ENCODE measurements at places on chromosomes 6 and 20.

DNA sequence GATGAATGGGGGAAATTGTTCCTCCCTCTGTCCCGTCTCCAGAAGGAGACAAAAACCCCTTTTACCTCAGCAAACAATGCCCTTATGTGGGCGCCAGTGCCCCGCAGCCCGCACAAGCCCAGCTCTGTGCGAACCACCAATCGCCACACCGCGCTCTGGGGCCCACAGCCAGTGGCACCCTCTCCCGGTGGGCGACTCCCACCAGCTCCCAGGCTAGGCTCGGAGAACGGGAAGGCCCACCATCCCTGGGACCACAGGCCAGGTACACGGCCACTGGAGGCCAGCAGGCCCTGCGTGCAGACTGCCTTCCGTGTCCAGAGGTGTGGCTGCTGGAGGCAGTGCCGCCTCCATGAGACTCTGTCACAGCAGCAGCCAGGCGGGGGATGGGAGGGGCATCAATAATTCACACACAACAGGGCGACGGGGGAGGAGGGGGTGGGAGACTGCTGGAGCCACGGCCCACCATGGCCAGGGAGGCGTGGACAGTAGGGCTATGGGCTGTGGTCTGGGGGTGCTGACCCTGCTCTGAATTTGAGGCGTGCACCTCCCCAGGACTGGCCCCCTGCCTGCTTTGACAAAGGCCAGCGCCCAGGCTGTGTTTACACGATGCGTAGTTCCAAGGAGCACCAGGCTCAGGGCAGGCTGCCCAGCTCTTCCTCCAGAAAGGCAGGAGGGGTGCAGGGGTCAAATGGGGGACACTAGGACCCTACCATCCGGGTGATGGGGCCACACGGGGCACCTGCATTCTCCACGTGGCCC, 105.7 kb downstream of the ASXL1 start:
- DNase-seq = no peak

DNA sequence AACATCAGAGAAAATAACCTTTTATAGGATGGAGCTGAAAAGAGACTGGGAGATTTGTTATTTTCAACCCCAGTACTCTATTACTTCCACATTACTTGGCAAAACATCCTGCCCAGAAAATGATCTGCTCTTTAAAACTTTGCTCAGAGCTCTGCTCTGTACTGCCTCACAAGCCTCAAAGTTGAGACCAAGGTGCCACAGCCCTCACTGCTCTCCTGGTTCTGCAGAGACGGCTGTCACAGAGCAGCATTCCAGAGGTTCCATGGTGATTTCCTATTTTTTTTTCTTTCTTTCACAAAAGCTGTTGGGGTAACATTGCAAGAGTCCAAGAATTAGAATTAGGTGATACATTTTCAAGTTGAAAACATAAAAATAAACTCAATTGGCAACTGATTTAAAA, 155.2 kb downstream of the UBE3D start:
- no peak for DNase-seq

- no peak for DNase-seq
These were observed 17.1 kb upstream of the SNTA1 start for GRCh38 chr20:33460711-33461110.

DNA sequence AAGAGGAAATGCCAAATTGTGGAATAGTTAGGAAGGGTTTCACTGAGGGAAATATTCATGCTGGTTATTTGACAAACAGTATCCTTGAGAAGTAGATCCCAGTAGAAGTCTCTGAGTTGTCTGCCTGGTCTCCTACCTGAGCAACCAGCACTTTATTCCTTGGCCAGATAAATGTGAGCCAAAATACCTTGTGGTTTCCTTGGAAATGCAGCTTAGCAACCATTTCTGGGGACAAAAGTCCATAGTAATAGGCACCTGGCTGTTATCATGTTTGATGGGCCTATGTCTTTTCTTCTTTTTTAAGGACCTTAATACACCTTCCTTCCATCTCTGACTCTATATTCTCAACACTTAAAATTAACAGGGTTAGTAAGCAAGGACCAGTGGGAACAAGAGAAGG, 217.1 kb upstream of the MARCKS start:
- no peak for DNase-seq

DNA sequence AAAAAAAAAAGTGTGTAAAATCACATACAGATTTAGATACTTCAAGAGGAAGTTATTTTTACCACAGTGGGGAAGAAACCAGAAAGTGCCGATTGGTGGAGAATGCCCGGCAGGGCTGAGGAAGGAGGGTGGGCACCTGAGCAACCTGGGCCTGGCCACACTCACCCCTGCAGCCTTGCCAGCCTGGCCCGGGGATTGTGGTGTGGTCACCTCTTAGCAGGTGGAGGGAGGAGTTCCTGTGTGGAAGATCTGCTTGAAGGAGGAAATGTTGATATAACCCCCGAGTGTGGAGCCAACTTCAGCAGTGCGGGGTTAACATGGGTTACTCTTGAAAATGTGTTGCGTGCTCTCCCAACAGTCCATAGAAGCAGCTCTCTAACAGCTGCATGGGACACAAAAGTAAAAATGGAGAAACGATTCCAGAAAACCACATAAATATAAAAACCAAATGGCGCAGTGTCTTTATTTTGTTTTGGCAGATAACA, 14.7 kb downstream of the UST start:
- no peak for DNase-seq

DNA sequence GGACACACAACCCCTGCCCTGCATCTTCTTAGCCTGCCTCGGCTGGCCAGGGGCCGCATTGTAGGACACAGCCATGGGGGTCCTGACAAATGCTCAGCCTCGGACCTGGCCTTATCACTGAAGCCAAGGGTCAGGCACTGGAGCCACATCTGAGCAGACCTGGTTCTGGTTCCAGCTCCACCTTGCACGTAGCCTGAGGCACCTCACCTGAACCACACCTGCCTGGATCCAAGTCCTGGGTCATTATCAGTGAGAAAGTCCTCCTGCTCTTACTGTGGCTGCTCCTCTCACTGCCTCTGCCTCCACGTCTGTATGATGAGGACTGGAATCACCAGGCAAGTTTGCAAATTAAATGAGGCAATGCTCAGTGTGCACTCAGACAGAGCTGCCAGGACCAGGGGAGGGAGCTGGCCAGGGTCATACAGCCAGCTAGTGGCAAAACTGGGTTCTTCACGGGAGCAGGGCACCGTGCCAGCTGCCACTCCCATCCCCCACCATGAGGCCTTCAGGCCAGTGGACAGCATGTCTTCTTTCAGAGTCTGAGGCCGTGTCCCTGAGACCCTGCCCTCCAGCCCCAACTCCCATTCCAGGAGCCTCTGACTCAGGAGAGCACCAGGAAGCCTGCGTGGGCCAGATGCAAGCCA, 40.2 kb downstream of the MRPL14 start:
- no peak for DNase-seq

GRCh38 chr6:41894366-41895299, 542 bp downstream of the USP49 start:
- no peak for DNase-seq

Data from AG08395 (cell line).